ENCODE measurements at places on chromosomes 7 and 10. TPM values are rescaled to one million over a fixed set of nuclear protein-coding genes. Genes with fewer than 3 reads are reported as not detected.
A peak's percentile ranks its signal among the peaks of the same experiment; 100 is the strongest.

DNA sequence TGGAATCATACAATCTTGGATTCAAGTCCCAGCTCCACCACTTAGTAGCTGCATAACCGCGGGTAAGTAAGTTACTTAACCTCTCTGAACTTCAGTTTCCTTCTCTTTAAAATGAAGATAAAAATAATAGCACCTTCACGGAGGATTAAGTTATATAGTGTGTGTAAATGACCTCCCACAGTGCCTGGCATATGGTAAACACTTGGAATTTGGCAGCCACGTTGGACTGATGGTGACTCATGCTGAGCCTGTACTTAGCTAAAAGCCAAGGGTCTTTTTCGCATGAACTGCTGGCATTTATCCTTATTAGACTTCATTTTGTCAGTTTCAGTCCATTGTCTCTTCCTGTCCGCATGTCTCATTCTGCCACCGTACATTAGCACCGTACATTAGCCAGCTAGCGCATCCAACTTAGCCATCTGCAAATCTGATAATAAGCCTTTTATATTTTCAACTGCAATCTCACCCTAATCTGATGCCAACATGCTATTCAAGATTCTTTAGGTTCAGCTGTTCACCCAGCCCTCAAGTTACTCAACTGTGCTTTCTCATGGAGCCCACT, 11.2 kb downstream of the SLC13A4 start:
- H3K27ac ChIP-seq = no peak overlapping the region
- no peaks in the 10 kb centered on the region for H3K36me3 ChIP-seq
- no peak overlapping the region for H3K4me3 ChIP-seq
- no peaks in the 10 kb centered on the region for H3K4me1 ChIP-seq
- no peak for DNase-seq

DNA sequence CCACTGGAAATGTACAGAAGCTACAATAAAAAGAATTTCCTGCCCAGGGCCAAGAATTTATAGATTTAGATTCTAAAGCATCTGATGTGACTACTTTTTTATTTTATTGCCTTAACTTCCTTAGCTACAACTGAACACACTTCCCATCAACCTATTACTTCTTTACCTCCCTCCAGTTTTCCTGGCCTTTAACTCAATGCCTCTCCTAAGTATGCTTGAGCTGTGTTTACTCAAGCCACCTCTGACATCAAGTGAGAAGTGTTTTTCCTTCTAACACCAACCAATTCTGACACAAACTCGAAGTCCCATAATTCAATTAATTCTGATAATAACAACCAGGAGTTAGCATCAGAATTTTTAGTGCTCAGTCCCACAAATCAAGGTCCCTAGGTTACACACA, 170.0 kb downstream of the IMMP2L start:
- DNase-seq = no peak
- H3K4me1 ChIP-seq = no peaks in the 10 kb centered on the region
- peaks cover 1% of the 10 kb centered on the region for H3K36me3 ChIP-seq
- H3K4me3 ChIP-seq = no peak overlapping the region
- H3K27me3 ChIP-seq = no peaks in the 10 kb centered on the region

GRCh38 chr10:22849077-22849805, 78.6 kb upstream of the ARMC3 start:
- peak overlapping the region; percentile 13 for H3K27ac ChIP-seq
- DNase-seq = no peak
- no peaks in the 10 kb centered on the region for H3K27me3 ChIP-seq
- no peaks in the 10 kb centered on the region for H3K4me1 ChIP-seq

DNA sequence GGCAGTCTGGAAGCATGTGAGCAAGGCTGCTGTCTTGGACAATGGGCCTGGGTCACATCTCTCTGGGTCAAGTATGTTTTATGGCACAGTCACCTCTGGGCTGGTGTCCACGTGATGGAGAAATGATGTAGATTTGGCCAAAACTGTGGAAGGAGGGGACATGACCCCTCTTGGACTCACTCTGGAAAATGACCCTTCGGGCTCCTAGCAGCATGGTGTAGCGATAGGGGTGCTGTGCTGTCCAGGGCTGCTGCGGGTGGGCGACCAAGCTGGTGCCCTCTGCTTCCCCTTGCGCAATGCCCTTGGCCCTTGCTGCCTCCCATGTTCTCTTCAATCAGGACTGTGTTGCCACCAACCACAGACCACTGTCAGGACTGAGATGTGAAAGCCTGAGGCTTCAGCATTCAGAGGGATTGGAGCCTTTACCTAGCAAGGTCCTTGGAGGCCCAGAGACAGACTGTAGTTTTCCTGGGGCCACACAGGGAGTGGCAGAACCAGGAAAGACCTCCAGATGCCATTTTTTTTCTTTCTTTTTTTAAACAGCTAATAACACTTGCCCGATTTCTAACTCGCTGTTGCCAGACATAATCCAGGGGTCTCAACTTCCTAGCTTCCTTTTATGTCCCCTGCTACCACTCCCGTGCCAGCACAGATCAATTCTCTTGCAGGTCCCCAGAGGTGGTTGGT, 6.1 kb downstream of the CYP26A1 start:
- H3K36me3 ChIP-seq = no peaks in the 10 kb centered on the region
- H3K4me1 ChIP-seq = peaks cover 45% of the 10 kb centered on the region
- H3K4me3 ChIP-seq = peak overlapping the region; percentile 9
- H3K27me3 ChIP-seq = no peaks in the 10 kb centered on the region

IDI2 gene
- total RNA-seq = not detected

EGFR gene
- total RNA-seq = 31.8 TPM

ALDH18A1 gene
- total RNA-seq = 31.1 TPM

NUDCD3 gene
- total RNA-seq = 30.7 TPM

DNA sequence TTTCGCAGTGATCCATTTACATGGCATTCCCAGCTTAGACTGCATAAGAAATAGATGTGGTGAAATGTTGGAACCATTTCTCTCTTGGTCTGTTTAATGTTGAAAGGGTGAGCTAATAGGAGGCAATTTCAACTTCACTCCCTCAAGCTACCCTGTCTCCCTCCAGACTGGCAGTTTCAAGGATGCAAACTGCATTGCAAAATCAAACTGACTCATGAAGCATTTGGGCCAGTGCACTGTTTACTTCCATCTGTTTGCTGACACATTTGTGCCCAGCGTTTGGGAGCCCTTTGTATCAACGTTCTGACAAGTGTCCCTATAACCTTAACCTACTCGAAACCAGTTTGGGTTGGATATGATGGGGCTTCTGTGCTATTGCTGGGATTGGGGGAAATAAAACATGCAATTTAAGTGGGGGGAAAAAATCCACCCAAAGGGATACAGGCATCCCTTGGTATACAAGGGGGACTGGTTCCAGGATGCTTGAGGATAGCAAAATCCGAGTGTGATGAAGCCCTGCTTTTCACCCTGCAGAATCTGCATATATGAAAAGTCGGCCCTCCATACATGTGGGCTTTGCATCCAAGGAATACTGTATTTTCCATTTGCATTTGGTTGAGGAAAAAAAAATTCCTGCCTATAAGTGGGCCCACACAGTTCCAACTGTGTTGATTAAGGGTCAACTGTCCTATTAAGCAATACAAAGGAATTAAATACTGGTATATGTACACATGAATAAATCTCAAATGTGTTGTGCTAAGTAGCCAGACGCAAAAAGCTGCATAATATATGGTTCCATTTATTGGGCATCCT, 15.6 kb downstream of the RHEB start:
- H3K36me3 ChIP-seq = no peaks in the 10 kb centered on the region
- DNase-seq = no peak
- peak overlapping the region; percentile 85 for H3K27ac ChIP-seq
- H3K4me1 ChIP-seq = peaks cover 16% of the 10 kb centered on the region

GRCh38 chr10:102863660-102864059, 5.6 kb upstream of the AS3MT start:
- H3K36me3 ChIP-seq = peaks cover 3% of the 10 kb centered on the region
- H3K4me1 ChIP-seq = peaks cover 4% of the 10 kb centered on the region
- H3K4me3 ChIP-seq = no peak overlapping the region
- H3K27ac ChIP-seq = no peak overlapping the region

GRCh38 chr7:54546081-54546985, 4.2 kb downstream of the VSTM2A start:
- peaks cover 17% of the 10 kb centered on the region for H3K27me3 ChIP-seq
- DNase-seq = no peak

POU6F2 gene
- total RNA-seq = under 0.01 TPM

CAMK1D gene
- 2.7 TPM for total RNA-seq

GRCh38 chr7:116888895-116889294, 26.5 kb downstream of the CAPZA2 start:
- H3K36me3 ChIP-seq = peaks cover 8% of the 10 kb centered on the region
- H3K4me1 ChIP-seq = no peaks in the 10 kb centered on the region
- H3K4me3 ChIP-seq = no peak overlapping the region
- no peak for DNase-seq

PRKG1 gene
- 1.4 TPM for total RNA-seq

HOXA6 gene
- total RNA-seq = 0.23 TPM

GRCh38 chr10:484441-484924, 205.0 kb downstream of the DIP2C start:
- no peaks in the 10 kb centered on the region for H3K36me3 ChIP-seq
- no peaks in the 10 kb centered on the region for H3K4me1 ChIP-seq
- peak overlapping the region; percentile 38 for H3K27ac ChIP-seq
- H3K27me3 ChIP-seq = no peaks in the 10 kb centered on the region
- DNase-seq = no peak

DNA sequence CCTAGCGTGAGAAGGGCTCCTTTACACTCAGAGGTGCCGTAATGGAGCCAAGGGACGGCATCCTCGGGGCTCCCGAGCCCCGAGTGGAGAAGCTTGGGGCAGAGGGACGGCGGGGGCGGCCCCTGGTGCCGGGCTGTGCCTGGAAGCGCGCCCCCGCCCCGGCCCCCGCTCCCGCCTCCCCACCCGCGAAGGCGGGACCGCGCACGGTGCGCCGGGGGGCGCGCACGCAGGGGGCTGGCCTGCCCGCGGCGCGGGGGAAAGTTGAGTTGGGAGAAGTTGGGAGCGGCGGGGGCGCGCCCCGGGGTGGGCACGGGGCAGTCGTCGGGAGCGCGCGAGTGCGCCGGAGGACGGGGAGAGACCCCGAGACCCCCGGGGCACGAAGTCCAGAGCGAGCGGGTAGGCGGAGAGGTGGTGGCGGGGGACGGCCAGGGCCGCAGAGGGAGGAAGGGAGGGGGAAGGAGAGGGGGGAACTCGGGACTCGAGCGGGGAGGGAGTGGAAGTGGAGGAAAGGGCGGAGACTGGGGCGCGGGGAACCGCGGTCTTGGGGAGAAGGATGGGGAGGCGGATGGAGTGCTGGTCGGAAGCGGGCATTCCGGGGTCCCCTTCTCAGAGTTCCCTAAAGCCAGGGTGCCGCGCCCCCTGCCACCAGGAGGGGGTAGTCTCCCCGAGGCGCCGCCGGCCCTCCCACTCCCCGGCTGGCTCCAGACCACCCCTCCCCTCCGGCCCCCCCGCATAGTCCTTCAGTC, at the start of gene SLC4A2:
Gene SLC4A2, plus strand, starts transcription at position 223 of the 746 bp plus-strand sequence. CDS start 2,399 bp downstream, outside the sequence.
- peak within 1 kb of the TSS; percentile 83 for H3K27ac ChIP-seq
- peak; percentile 75 for DNase-seq
- peaks cover 17% of the 10 kb centered on the region for H3K4me1 ChIP-seq

TSPAN12 gene
- 21.5 TPM for total RNA-seq

DNA sequence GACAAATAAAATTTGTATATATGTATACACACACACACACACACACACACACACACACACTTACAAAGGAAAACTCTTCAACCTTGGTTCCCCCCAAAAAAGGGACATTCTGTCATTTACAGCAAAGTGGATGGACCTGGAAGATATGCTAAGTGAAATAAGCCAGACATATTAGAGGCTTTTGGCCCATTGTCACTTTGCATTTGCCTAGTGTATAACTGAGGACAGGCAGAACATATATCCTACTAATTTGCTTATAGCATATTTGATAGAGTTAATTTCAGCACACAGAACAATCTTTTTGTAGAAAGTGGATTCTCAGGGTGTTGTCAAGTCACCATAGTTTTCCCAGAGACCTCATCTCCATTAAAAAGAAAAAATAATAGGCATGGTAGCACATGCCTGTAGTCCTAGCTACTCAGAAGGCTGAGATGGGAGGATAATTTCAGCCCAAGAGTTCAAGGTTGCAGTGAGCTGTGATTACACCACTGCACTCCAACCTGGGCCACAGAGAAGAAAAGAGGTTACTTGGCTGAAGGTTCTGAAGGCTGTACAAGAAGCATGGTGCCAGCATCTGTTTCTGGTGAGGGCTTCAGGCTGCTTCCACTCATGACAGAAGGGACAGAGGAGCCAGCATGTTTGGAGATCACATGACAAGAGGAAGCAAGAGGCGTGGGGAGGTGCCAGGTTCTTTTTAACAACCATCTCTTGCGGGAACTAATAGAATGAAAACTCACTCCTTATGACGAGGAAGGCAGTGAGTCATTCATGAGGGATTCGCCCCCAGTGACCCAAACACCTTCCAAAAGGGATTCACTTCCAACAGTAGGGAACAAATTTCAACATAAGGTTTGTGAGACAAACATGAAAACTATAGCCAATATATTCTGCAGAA, 135.6 kb downstream of the TMEM168 start:
- H3K27ac ChIP-seq = no peak overlapping the region
- no peak for DNase-seq
- H3K4me1 ChIP-seq = no peaks in the 10 kb centered on the region
- no peaks in the 10 kb centered on the region for H3K27me3 ChIP-seq

DNA sequence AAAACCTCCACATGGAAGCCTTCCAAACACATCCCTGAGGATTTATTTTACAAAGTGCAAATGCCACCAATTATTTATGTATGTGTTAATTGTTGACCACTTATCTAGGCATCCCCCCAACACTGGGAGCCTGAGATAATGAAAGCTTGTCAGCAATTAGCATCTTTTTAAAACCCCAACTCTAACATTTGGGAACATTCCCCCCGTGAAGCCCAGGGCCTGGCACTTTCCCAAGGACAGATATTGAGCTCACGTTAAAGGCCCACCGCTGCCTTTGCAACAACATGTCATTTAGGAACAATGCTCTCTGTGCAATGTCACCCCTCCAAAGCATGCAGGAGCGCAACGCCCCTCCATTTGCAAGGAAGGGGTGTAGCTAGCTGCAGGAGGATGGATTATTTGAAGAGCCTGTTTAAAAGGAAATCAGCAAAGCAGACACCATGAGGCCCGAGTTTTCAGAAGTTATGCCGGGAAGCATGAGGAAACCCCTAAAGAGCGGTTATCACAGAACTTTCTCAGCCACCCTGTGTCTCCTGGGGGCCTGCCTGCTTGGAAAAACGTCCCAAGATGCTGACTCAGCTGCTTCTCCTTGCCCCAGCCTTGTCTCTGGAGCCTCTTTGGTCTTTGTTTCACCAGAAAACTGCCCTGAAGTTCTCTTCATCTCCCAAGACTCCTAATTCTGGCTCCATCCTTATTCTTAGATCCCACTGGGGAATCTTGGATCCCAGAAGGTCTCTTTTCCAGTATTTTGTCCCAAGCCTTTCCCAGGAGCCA, 444.1 kb downstream of the GRID1 start:
- DNase-seq = no peak
- no peaks in the 10 kb centered on the region for H3K4me1 ChIP-seq

HOXA5 gene
- 0.42 TPM for total RNA-seq

GRCh38 chr7:115910541-115911164, 119.9 kb downstream of the TFEC start:
- no peak overlapping the region for H3K27ac ChIP-seq
- no peak overlapping the region for H3K4me3 ChIP-seq
- no peak for DNase-seq
- H3K4me1 ChIP-seq = no peaks in the 10 kb centered on the region

H2BK1 gene
- total RNA-seq = not detected

All from liver (tissue), 10 donors.